ENCODE measurements at places on chromosomes 7 and 10. TPM values are rescaled to one million over a fixed set of nuclear protein-coding genes. Genes with fewer than 3 reads are reported as not detected.

Gene NUDT13
- 6.1 TPM for polyA plus RNA-seq

Gene SH2B2
- 3.8 TPM for polyA plus RNA-seq

Gene AKR1D1
- 0.11 TPM for polyA plus RNA-seq

Gene AMPH
- 11.4 TPM for polyA plus RNA-seq

Gene ARMS2
- not detected for polyA plus RNA-seq

Gene ZNF32
- polyA plus RNA-seq, result 56.9 TPM

Gene BAIAP2L1
- 20.4 TPM for polyA plus RNA-seq

Gene STAM
- polyA plus RNA-seq, result 40.4 TPM

Gene H2BK1
- polyA plus RNA-seq, result not detected

Gene JMJD1C
- polyA plus RNA-seq, result 98.5 TPM

Gene C10orf143
- 4.9 TPM for polyA plus RNA-seq

Gene DNA2
- 9.7 TPM for polyA plus RNA-seq

Gene LRRC18
- 1.1 TPM for polyA plus RNA-seq

Measured in left lung (tissue), 14 donors.